ENCODE measurements at places on chromosomes 2 and 18. TPM values are rescaled to one million over a fixed set of nuclear protein-coding genes. Genes with fewer than 3 reads are reported as not detected.

DNA sequence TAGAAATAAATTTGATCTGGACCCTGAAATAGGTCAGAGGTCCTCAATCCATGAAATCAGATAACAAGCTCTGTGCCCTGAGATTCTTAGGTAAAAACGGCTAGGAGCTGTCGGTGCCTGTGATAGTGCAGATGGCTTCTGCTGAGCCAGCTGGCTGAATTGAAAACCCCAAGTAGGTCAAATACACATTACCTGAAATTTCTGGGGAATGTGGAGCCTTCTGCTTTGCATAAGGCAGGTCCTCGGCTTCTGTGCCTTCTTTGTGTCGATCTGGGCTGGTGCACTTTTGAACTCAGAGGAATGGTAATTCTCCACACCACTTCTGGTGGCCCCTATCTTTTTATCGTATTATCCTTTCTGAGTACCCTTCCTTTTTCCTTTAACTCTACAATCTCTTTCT, 66.6 kb downstream of the CNTNAP5 start:
- no peaks in the 10 kb centered on the region for H3K4me1 ChIP-seq
- no peak for DNase-seq
- no peak overlapping the region for H3K4me3 ChIP-seq

GRCh38 chr2:101741775-101742520, 44.4 kb downstream of the MAP4K4 start:
- H3K4me1 ChIP-seq = peaks cover 17% of the 10 kb centered on the region
- H3K36me3 ChIP-seq = no peaks in the 10 kb centered on the region
- peak overlapping the region; percentile 19 for H3K27ac ChIP-seq
- no peak for DNase-seq
- no peaks in the 10 kb centered on the region for H3K27me3 ChIP-seq
- no peak overlapping the region for H3K4me3 ChIP-seq

- H3K4me3 ChIP-seq = no peak overlapping the region
- H3K27ac ChIP-seq = no peak overlapping the region
- no peaks in the 10 kb centered on the region for H3K27me3 ChIP-seq
- H3K4me1 ChIP-seq = no peaks in the 10 kb centered on the region
- no peaks in the 10 kb centered on the region for H3K36me3 ChIP-seq
- no peak for DNase-seq
Measured at GRCh38 chr2:238928520-238929241, 80.8 kb downstream of the TWIST2 start.

DNA sequence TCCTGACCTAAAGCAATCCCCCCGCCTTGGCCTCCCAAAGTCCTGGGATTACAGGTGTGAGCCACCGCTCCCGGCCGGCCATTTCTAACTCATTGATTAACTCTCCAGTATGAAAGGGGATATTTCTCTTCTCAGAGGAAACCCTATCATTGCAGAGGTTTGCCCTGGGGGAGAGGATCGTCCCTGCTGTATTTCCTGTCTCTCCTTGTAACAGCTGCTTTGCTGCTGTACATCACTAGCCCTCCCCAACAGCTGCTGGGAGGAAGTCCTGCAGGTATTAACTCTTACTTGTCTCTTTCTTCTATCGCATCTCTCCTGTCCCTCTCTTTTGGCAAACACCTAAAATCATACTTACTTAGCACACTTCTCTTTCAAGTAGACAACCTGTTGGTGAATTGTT, 219.0 kb upstream of the DSEL start:
- no peaks in the 10 kb centered on the region for H3K36me3 ChIP-seq
- H3K27ac ChIP-seq = no peak overlapping the region
- no peak overlapping the region for H3K4me3 ChIP-seq
- H3K4me1 ChIP-seq = no peaks in the 10 kb centered on the region
- no peaks in the 10 kb centered on the region for H3K27me3 ChIP-seq
- DNase-seq = no peak

The CRYBA2 gene
- total RNA-seq = not detected

- H3K27ac ChIP-seq = no peak overlapping the region
- H3K4me3 ChIP-seq = no peak overlapping the region
- no peaks in the 10 kb centered on the region for H3K36me3 ChIP-seq
- DNase-seq = no peak
- H3K27me3 ChIP-seq = no peaks in the 10 kb centered on the region
Measured at GRCh38 chr18:1627494-1627893, 722.8 kb downstream of the ADCYAP1 start.

DNA sequence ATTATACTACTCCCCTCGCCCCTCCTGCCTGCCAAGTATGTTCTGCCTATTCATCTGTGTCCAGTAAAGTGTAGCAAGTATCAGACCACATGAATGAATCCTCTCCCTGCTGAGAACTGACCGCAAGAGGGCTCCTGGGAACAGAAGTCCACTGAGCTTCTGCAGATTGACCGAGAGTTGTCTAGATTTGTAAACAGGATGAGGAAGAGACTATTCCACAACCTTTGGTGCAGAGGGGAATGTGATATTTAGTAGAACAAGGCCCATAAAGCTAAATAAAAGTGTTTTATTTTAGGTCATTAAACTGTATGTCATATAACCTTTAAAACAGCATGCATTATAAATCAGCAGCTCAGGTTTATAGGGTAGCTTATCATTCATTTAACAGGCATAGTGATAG, 377.0 kb downstream of the DCC start:
- no peaks in the 10 kb centered on the region for H3K27me3 ChIP-seq
- no peak overlapping the region for H3K27ac ChIP-seq
- H3K4me3 ChIP-seq = no peak overlapping the region
- peaks cover 11% of the 10 kb centered on the region for H3K4me1 ChIP-seq
- DNase-seq = peak; percentile 73
- no peaks in the 10 kb centered on the region for H3K36me3 ChIP-seq

- H3K36me3 ChIP-seq = no peaks in the 10 kb centered on the region
- H3K27ac ChIP-seq = peak within 1 kb of the TSS; percentile 99
Measured at GRCh38 chr2:231463698-231464575, at the start of gene NCL. Gene NCL (minus strand): TSS chr2:231464484. CDS start chr2:231464353, 131 bp downstream.

DNA sequence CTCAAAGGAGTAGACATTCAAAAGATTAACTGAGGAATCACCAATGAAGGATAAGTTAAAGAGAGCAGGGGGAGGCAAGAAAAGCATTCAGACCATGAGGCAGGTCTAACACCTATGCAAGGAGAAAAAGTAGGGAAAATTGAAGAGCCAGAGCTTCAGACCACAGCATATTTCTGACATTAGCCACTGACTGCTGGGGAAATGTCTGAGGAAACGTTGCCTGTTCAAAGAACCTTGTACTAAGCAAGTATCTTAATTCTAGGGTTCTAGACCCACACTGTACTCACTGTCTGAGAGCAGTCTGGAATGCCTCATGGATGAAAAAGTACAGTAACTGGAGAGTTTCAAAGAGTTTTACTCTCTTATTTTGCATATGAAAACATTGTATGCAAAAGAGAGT, 39.5 kb upstream of the TFPI start:
- H3K36me3 ChIP-seq = no peaks in the 10 kb centered on the region
- H3K27me3 ChIP-seq = no peaks in the 10 kb centered on the region
- no peak overlapping the region for H3K27ac ChIP-seq
- no peak overlapping the region for H3K4me3 ChIP-seq

The MYO3B gene
- total RNA-seq = not detected

The FOSL2 gene
- 135 TPM for total RNA-seq

GRCh38 chr2:186590350-186590758, 498 bp downstream of the ITGAV start:
- peak; percentile 41 for DNase-seq
- peak overlapping the region; percentile 96 for H3K27ac ChIP-seq
- no peaks in the 10 kb centered on the region for H3K27me3 ChIP-seq
- peaks cover 16% of the 10 kb centered on the region for H3K4me1 ChIP-seq

The RGPD3 gene
- total RNA-seq = not detected

- H3K27ac ChIP-seq = no peak overlapping the region
- DNase-seq = peak; percentile 29
- H3K27me3 ChIP-seq = no peaks in the 10 kb centered on the region
- no peak overlapping the region for H3K4me3 ChIP-seq
Measured at GRCh38 chr2:25894135-25894830, 16.0 kb upstream of the ASXL2 start.

GRCh38 chr2:109211315-109211714, 82.3 kb downstream of the SH3RF3 start:
- H3K36me3 ChIP-seq = no peaks in the 10 kb centered on the region
- no peak overlapping the region for H3K27ac ChIP-seq
- no peak for DNase-seq
- H3K4me1 ChIP-seq = no peaks in the 10 kb centered on the region
- no peaks in the 10 kb centered on the region for H3K27me3 ChIP-seq

The SNX17 gene
- 70.3 TPM for total RNA-seq

DNA sequence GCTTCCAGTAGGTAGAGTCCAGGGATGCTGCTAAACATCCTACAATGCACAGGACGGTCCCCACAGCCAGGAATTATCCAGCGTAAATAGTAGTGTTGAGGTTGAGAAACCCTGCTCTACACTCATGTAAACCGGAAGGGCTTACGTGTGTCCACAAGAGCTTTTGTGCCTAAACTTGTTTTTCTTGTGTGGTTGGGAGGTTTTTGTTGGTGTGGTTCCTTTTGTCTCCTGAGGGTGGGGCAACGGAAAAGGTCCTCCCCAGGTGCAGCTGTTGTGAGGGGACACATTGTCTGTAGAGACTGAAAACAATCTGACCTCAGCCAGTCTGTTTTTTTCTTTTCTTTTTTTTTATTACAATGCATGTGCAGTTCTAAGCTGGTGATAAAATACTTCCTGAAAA, 72.7 kb upstream of the MGAT5 start:
- no peaks in the 10 kb centered on the region for H3K27me3 ChIP-seq
- H3K27ac ChIP-seq = no peak overlapping the region
- DNase-seq = peak; percentile 44
- peaks cover 25% of the 10 kb centered on the region for H3K4me1 ChIP-seq
- H3K36me3 ChIP-seq = no peaks in the 10 kb centered on the region

DNA sequence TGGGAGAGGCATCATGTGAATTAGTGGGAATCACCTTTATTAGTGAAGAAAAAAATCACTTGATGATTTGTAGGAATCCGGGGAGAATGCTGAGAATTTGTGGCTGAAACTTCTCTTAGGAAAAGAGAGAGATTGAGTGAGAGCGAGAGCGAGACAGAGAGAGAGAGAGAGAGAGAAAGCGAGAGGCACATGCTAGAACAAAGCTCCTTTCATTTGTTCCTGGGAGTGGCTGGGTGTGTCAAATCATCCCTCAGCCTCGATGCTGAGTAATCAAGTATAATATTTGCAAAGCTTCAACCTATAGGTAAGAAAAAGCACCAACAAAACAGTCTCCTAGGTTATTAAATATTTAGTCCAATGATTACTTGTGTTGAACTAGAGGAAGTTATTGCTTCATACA, 4.4 kb upstream of the SERPINB5 start:
- H3K27me3 ChIP-seq = no peaks in the 10 kb centered on the region
- H3K36me3 ChIP-seq = no peaks in the 10 kb centered on the region
- no peak overlapping the region for H3K4me3 ChIP-seq
- peak overlapping the region; percentile 49 for H3K27ac ChIP-seq
- DNase-seq = peak; percentile 48
- peaks cover 8% of the 10 kb centered on the region for H3K4me1 ChIP-seq

DNA sequence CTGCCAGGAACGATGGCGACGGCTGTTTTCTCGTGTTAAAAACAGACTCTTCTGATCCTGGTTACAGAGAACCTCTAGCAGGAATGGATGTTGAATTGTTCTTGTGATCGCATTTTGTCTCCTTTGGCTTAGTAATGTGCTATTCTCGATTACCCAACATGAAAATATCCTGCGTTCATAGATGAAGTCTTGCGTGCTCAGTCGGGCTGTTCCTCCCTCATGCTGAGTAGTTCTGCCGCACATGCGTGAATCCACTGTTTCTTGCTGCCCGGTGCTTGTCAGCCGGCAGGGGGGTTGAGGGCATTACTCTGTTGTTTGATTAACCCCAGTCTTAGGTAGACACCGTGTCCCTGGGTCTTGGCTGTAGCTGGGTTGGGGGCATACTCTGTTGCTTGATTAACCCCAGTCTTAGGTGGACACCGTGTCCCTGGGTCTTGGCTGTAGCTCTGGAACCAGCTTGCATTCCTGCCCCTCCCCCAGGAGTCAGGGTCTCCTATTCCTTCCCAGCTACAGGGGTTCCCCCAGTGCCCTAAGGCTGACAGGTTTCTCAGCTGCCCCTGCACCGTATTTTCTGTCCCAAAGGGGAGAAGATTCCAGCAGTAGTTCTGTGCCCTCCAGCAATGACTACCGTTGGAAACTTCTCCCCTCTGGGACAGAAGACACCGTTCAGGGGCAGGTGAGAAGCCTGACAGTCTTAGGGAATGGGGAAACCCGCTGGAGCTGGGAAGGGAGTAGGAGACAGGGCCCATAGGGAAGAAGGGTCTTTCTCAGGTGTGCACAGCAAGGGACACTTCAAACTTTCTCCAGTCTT, 22.1 kb upstream of the ASB1 start:
- no peak overlapping the region for H3K4me3 ChIP-seq
- no peaks in the 10 kb centered on the region for H3K27me3 ChIP-seq
- no peaks in the 10 kb centered on the region for H3K36me3 ChIP-seq

The PIEZO2 gene
- total RNA-seq = 4.9 TPM

DNA sequence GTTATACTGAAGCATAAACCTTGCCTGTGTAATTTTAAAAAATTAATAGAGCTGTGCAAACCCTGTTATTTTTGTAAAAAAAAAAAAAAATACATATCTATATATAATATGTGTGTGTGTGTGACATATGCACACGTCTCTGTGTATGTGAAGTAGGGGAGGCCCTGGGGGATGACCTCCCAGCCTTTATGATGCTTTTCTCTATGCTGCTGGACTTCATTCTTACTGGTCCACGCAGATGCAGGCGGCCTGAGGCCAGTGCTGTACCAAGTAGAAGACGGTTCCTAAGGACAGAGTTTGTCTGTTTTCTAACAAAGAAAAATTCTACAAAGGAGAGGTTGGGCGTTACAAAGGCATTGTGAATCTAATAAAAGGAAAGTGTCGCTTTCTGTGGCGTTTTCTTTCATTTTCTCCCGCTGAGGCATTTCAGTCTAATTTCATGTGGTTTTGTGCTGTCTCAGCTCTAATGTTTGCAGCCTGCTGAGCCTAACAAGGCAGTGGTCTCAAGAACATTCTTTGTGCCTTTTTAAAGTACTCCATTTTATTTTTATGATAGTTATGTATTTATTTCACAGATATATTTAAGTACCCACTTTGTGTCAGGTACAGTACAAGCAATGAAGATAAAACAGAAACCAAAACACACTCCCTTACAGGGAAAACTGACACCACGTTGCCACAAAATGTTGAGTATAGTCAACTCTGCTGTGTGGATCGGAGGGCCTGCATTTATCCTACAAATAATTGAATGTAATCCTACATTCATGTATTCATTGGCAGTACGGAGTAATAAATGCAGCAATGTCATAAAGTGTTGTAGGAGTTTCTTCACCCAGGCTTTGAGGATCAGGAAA, 118.0 kb downstream of the RAB3GAP1 start:
- H3K4me3 ChIP-seq = no peak overlapping the region
- DNase-seq = no peak
- H3K4me1 ChIP-seq = no peaks in the 10 kb centered on the region
- no peaks in the 10 kb centered on the region for H3K27me3 ChIP-seq
- H3K27ac ChIP-seq = no peak overlapping the region
- peaks cover 39% of the 10 kb centered on the region for H3K36me3 ChIP-seq

- no peak for DNase-seq
- no peaks in the 10 kb centered on the region for H3K27me3 ChIP-seq
- peak overlapping the region; percentile 47 for H3K27ac ChIP-seq
Measured at GRCh38 chr18:10060469-10060782, 146.6 kb downstream of the VAPA start.

The TLX2 gene
- total RNA-seq = not detected

The PTPN2 gene
- total RNA-seq = 48.1 TPM

The TCF4 gene
- total RNA-seq = 51.1 TPM

- H3K4me3 ChIP-seq = no peak overlapping the region
- no peak for DNase-seq
- peaks cover 23% of the 10 kb centered on the region for H3K27me3 ChIP-seq
- H3K4me1 ChIP-seq = no peaks in the 10 kb centered on the region
Measured at GRCh38 chr2:240170883-240171282, 30.4 kb upstream of the OTOS start.

GRCh38 chr18:37484983-37485834, 80.4 kb downstream of the CELF4 start:
- H3K36me3 ChIP-seq = no peaks in the 10 kb centered on the region
- peaks cover 71% of the 10 kb centered on the region for H3K27me3 ChIP-seq
- H3K27ac ChIP-seq = no peak overlapping the region
- H3K4me3 ChIP-seq = peak overlapping the region; percentile 39

The RNF152 gene
- total RNA-seq = 221 TPM

All from transverse colon (tissue), 4 donors.